ENCODE measurements at places on chromosomes 6 and 20. TPM values are rescaled to one million over a fixed set of nuclear protein-coding genes. Genes with fewer than 3 reads are reported as not detected.

- no peak overlapping the region for H3K4me3 ChIP-seq
- no peak overlapping the region for H3K27ac ChIP-seq
- H3K36me3 ChIP-seq = no peaks in the 10 kb centered on the region
- H3K4me1 ChIP-seq = no peaks in the 10 kb centered on the region
These were observed 143.2 kb upstream of the TENT5A start for GRCh38 chr6:81895511-81896185.

Gene LPA
- 0.09 TPM for total RNA-seq

Gene SLC22A7
- not detected for total RNA-seq

- H3K36me3 ChIP-seq = no peaks in the 10 kb centered on the region
- H3K27ac ChIP-seq = no peak overlapping the region
- peaks cover 23% of the 10 kb centered on the region for H3K27me3 ChIP-seq
- DNase-seq = no peak
- no peak overlapping the region for H3K4me3 ChIP-seq
- H3K4me1 ChIP-seq = peaks cover 28% of the 10 kb centered on the region
These were observed 126.1 kb upstream of the RPS6KA2 start for GRCh38 chr6:166752928-166753721.

Gene LTB
- 813 TPM for total RNA-seq

Gene CAP2
- not detected for total RNA-seq

Measured in T-cell (primary cell).